ENCODE measurements at places on chromosomes 16 and 17. TPM values are rescaled to one million over a fixed set of nuclear protein-coding genes. Genes with fewer than 3 reads are reported as not detected.

Gene PRR29
- total RNA-seq, result 0.38 TPM

Gene PRDM7
- not detected for total RNA-seq

Gene TCAP
- total RNA-seq, result 0.16 TPM

Gene OTOP2
- not detected for total RNA-seq

Gene CSNK2A2
- 40.2 TPM for total RNA-seq

Gene MATCAP1
- 6.2 TPM for total RNA-seq

Gene HS3ST3A1
- total RNA-seq, result 91.1 TPM

Gene KRTAP3-1
- not detected for total RNA-seq

Measured in mesangial cell (primary cell).